D721Med (cell line): ENCODE measurements at places on chromosomes 16 and 17.

DNA sequence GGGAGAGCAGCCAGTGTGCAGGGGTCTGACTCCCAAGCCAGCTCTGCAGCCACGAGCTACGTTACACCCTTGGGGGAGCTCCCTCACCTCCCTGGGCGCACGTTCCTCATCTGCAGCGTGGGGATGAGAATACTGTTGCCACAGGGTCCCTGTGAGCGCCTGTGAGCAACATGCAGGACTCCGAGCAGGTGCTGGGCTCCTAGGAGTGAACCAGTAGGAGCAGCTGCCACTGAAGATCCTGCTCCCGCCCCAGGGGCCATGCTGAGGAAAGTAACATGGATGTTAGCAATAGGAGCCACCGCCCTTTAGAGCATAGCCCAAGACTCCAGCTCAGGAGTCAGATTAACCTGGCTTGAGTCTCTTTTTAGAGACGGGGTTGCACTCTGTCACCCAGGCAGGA, 15.9 kb downstream of the DNAAF1 start:
- DNase-seq, result no peak

DNA sequence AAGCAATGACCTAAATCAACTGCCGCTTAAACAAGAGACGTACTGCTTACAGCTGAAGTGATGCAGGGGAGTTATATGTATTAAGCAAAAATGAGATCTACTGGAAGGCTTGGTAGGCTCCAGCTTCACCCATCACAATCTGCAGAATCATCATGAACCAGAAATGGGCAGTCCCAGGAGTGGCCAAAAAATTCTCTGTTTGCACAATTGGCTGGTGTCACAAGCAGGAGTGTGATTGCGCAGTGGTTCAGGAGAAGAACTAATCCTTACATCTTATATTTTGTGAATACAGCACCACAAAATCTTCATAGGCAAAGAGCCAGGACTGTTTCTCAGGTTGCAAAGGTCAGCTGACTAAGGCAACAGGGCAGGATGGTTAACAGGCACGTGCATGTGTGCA, 75.9 kb downstream of the CES1 start:
- no peak for DNase-seq

- no peak for DNase-seq
These were observed 8.0 kb upstream of the SPATA32 start for GRCh38 chr17:45269912-45270311.

DNA sequence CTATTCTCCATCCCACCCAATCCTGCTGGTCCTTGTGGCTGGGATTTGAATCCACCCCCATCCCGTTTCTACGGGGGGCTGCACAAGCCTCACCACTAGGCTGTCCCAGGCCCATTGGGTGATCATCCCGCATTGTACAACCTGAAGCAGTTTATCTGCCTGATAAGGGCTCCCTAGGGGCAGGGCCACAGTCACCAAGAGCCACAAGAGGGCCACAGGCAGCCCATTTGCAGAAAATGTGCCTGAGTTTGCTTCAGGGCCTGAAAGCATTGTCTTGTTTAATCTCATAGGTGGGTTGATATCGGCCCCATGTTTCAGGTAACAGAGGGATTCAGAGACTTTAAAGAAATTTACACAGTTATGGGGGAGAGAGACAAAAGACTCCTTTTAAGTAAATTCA, 245.0 kb downstream of the CPPED1 start:
- no peak for DNase-seq

GRCh38 chr16:30503403-30504296, 22.7 kb downstream of the ZNF768 start:
- no peak for DNase-seq

DNA sequence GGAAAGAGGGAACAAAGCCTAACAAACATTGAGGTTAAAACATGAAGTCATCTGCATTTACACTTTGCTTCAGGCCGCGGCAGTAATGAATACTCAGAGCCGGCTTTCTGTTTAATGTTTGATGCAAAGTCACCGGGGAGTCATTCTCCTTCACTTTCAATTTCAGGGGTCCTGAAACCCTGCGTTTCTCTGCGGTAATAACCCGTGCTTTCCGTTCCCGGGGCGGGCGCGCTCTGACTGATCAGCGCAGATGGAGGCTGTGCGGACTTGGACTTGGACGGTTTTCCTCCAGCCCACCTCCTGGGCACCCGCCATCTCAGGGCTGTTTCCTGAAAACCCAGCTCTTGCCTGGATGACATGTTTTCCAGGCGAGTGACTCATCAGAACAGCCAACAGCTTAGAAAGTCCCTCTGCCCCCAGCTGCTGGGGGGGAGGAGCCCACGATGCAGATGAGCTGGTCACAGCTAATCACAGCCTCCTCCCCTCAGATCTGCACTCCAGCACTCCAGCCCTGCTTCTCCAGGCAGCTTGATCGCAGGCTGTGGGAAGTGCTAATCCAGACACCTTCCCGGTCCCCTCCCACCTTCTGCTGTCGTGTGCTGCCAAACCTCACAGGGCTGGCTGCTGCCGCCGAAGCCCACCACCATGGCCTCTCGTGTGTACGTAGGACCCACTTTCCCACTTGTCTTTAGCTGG, 158.6 kb upstream of the CHMP6 start:
- DNase-seq, result peak; percentile 90

- no peak for DNase-seq
These were observed 65.3 kb upstream of the TMEM97 start for GRCh38 chr17:28253663-28254062.

- no peak for DNase-seq
These were observed 59.3 kb upstream of the CORO6 start for GRCh38 chr17:29682054-29682453.

GRCh38 chr17:46020998-46021397, 21.9 kb downstream of the STH start:
- no peak for DNase-seq

- DNase-seq, result no peak
These were observed 67.6 kb downstream of the CDH13 start for GRCh38 chr16:82694239-82694874.

GRCh38 chr16:30122604-30123160, 338 bp downstream of the MAPK3 start:
- no peak for DNase-seq

DNA sequence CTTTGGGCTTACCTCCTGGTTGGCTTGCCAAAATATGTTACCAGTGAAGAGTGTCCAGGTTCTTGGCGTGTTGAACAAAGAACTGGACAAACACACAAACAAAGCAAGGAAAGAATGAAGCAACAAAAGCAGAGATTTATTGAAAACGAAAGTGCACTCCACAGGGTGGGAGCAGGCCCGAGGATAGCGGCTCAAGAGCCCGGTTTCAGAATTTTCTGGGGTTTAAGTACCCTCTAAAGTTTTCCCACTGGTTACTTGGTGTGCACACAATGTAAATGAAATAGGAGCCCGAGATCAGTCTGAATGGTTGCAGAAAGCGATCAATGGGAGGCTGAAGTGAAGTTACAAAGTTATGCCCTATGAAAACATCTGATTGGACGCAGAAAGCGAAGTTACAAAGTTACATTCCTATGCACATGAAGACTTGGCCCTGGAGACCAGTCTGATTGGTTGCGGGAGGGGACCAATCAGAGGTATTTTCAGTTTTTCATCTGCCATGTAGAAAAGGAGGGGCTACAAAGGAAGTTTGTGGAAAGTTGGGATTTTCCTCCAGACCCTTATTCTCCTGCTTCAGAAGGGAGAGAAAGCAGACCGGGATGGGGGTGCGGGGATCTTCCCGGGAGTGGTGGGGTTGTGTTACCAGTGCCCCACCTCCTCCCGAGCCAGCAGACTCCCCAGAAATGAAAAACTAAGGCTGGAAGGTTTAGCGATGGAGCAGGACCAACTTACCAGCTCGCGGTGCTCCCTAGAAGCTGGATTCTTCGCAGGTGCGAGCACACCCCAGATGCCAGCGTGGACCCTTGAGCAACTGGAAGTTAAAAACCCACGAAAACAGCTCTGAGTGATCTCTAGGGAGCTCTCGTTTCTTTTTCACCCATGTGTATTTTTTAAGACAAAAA, at the start of gene SLFN12:
TSS of gene SLFN12 (minus strand) at position 325 of the 899 bp plus-strand sequence. CDS start 9,472 bp downstream, outside the sequence.
- DNase-seq, result no peak

GRCh38 chr16:58025351-58026138, at the start of gene MMP15:
TSS of gene MMP15 (plus strand) at chr16:58025754. CDS start at chr16:58026351, 597 bp downstream.
- DNase-seq, result peak; percentile 62

DNA sequence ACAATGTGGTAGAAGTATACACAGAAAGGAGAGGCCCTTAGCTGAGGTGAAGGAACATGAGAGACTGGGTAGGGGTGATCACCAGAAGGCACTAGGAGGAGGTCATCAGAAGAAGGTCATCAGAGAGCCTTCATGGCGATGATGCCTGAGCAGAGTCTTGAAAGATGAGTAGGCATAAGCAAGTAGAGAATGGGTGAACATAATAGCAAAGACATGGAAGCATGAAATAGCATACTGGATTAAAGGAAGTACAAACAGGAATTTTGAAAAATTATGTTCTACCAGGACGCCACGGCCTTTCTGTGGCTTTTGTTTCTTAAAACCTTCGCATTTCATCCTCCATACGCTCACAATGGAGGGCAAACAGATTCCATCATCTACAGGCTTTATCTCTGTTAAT, 2.9 kb downstream of the IKZF3 start:
- no peak for DNase-seq

GRCh38 chr17:39169518-39169917, 3.6 kb upstream of the ARL5C start:
- DNase-seq, result no peak

DNA sequence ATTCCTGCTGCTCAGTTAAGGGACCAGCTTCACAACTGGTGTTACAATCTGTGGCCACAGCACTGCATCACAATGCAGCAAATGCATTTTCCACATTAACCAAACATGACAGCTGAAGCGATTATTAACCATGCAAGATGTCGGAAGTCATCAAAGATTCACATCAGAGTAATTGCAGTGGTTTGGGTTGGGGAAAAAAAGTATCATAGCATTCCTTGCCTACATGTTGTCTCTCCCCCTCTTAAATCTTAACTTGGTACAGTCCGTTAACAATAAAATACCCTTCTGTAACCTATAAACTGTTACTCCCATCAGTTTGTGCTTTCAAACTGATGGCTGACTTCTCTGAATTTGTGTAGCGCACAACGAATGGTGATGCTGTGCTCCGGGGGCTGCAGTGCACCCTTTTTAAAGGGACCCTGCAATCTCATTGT, 51.6 kb downstream of the NUP93 start:
- DNase-seq, result no peak

DNA sequence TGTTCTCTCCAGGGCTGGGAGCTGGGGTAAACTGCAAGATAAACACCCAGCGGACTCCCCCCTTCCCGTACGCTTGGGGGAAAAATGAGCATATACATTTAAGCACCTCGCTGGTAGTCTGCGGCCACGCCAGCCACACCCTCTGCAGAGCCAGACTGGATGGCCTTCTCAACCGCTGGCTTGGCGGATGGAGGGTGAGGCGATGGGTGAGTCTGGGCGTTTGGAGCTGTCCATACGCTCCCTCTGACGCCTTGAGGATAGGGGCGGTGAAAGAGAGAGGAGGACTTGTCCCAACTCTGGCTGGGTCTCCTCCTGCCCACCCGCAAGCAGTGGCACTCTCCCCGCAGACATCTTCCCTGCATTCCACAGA, 1.0 kb downstream of the ITGA3 start:
- no peak for DNase-seq

DNA sequence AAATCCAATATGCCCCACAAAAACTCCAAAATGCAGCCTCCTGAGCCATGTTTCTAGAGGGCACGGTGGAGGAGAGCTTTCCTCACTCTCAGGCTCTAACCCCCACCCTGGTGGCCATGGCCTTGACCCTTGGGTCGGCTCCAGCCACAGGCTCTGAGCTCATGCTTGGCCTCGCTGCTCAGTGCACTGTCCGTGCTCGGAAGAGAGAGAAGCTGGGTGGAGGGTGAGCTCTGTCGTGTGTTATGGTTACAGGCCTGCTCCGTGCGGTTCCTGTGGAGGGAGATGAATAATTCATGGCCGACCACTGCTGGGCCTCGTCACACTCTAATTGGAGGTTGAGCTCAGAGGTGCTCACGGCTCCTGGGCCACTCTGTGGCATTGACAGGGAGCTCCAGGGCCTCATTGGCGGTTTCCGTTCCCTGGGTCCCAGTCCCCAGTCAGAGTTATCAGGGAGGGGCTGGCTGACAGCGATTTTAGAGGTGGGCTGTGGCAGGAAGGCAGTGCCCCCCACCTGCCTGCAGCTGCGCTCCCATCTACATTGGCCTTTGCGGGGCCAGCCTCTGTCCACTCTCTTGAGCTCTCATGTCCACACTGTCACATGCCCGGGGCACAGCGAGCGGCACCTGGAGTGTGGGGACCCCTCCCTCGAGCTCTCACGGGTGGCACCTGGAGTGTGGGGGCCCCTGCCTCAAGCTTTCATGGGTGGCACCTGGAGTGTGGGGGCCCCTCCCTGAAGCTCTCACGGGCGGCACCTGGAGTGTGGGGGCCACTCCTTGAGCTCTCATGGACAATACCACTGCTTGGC, 24.9 kb downstream of the ACSF3 start:
- no peak for DNase-seq

DNA sequence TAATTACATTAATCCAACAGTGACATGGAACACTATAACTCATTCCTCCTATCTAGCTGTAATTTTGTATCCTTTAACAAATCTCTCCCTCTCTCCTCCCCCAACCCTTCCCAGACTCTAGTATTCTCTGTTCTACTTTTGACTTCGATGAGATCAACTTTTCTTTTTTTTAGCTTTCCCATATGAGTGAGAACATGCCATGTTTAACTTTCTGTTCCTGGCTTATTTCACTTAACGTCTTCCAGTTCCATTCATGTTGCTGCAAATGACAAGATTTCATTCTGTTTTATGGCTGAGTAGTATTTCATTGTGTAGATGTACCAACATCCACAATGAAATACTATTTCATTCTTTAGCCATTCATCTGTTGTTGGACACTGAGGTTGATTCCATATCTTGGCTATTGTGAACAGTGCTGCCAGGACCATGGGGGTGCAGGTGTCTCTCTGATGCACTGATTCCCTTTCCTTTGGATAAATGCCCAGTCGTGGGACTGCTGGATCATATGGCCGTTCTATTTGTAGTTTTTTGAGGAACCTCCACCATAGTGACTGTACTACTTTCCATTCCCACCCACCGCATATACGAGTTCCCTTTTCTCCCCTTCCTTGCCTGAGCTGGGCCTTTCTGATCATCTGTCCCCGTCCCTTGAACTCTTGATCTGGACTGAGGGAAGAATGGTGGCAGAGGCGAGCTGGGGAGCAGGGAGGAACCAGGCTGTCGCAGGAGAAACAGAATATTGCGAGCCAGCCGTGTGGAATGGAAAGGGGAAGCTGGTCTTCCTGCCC, 7.7 kb upstream of the CEP295NL start:
- DNase-seq, result no peak

GRCh38 chr17:279776-280175, 72.8 kb downstream of the RPH3AL start:
- DNase-seq, result no peak

DNA sequence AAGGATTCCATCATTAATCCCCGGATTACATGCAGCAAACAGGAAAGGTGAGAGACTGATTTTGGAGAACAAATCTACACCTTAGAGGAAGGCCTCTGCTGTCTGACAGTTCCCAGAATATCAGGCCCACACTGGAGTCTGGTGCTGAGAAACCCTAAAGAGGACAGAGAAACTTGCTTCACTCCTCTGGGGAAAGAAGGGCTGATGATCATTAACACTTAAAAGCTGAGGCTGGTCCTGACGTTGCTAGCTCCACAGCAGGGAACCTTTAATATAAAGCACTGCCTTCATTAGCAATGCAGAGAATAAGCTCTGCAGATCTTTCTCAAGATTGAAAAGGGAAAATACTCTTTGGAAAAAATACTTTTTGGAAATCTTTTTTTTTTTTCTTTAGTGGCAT, 1472.4 kb upstream of the GOT2 start:
- no peak for DNase-seq

GRCh38 chr17:33112763-33113162, 121.1 kb downstream of the SPACA3 start:
- no peak for DNase-seq
